Cerebellum (tissue), 4 donors: ENCODE measurements at places on chromosomes 11 and 22.
A peak's percentile ranks its signal among the peaks of the same experiment; 100 is the strongest.

DNA sequence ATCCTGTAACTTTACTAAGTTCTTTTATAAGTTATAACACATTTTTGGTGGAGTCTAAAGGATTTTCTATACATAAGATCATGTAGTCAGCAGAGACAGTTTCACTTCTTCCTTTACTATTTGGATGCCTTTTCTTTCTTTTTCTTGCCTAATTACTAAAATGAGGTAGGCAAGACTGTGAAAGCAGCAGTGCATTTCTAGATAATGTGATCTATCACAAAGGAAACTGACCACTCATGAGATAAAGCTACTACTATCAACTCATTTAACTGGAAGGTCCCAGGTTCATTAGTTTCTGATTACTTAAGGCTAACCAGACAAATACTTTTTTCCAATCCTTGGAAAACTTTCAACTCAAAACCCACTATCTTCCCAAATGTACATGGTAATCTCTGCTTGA lies 196.2 kb upstream of the E2F8 start:
- DNase-seq: no peak

DNA sequence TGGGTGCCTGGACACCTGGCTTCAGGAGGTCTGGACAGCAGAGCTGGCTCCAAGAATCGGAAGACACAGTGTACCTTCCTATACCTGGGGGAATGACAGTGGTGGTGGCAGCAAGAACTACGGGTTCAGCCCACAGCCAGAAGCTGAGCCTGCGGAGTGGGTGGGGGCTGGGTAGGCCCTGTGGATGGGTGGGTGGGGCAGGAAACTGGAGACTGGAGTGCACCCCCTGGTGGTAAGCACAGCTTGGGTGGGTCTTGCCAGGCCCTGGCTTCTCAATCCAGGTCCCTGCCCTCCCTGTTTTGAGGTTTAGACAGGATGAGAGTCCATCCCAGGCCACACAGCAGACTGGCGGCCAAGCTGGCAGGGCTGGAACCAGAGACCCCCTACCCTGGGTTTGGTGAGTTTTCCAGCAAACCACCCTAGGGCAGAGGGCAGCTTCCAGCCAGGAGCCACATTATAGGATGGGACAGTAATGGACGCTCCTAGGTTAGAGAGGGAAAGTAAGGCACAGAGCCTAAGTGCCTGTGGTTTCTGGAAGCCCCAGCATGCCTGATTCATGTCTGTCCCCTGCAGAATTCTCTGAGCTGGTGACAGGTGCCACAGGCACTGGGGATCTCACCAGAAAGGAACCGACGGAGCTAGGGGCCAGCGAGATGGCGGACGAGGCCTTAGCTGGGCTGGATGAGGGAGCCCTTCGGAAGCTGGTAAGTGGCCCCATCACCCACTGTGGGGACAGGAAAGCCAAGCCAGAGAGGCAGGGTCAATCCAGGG lies 1.7 kb downstream of the SMTN start:
- no peak for DNase-seq

GRCh38 chr11:121053244-121053643 lies 29.3 kb downstream of the TBCEL start:
- no peak for DNase-seq

- no peak for DNase-seq
Observed at GRCh38 chr11:86933891-86934581, 21.2 kb downstream of the FZD4 start.

- DNase-seq: peak; percentile 71
Observed at GRCh38 chr11:63478896-63479295, 12.1 kb downstream of the PLAAT5 start.

DNA sequence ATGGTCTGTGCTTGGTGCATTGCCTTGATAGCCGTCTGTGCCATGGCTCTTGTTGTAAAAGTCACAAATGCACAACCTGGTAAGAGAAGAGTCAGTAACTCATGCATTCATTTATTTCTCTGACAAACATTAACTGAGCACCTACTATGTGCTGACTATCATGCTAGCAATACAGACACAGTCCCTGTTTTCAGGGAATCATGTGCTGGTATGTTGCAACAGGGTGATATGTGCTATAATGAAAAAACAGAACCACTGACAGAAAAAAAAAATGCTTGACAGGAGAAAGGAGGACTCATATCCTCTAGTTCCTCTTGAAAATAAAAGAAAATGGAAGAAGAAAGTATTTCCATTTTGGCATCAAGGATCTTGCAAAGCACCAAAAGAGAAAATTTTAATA lies 34.5 kb upstream of the RAPSN start:
- no peak for DNase-seq

- no peak for DNase-seq
Observed at GRCh38 chr11:128582496-128583366, 4.6 kb downstream of the ETS1 start.

- DNase-seq: peak; percentile 89
Observed at GRCh38 chr11:64000026-64000739, 13.9 kb downstream of the OTUB1 start.

GRCh38 chr11:79083352-79083751 lies 357.5 kb downstream of the TENM4 start:
- DNase-seq: no peak

- DNase-seq: no peak
Observed at GRCh38 chr11:30559004-30559403, 27.1 kb downstream of the MPPED2 start.
